HCT116 (cell line): ENCODE measurements at places on chromosomes 11 and 22. TPM values are rescaled to one million over a fixed set of nuclear protein-coding genes. Genes with fewer than 3 reads are reported as not detected.

- 0 out of 2 replicates have a peak, but pooled peaks cover 5% of the 10 kb centered on the region for H3K36me3 ChIP-seq
- H3K4me1 ChIP-seq, result no peaks in the 10 kb centered on the region
- no peak overlapping the region for H3K4me3 ChIP-seq
- H3K27me3 ChIP-seq, result no peaks in the 10 kb centered on the region
- no peak for DNase-seq
- H3K27ac ChIP-seq, result no peak overlapping the region
These were observed 188.2 kb downstream of the METTL15 start for GRCh38 chr11:28296426-28296825.

- H3K27ac ChIP-seq, result no peak overlapping the region
- DNase-seq, result no peak
- H3K36me3 ChIP-seq, result no peaks in the 10 kb centered on the region
- no peak overlapping the region for H3K4me3 ChIP-seq
These were observed 51.2 kb downstream of the KCNJ4 start for GRCh38 chr22:38403812-38404211.

GRCh38 chr11:129315781-129316579 is 59.7 kb upstream of the BARX2 start:
- peaks cover 29% of the 10 kb centered on the region for H3K4me1 ChIP-seq
- no peaks in the 10 kb centered on the region for H3K36me3 ChIP-seq
- no peak overlapping the region for H3K27ac ChIP-seq
- H3K27me3 ChIP-seq, result no peaks in the 10 kb centered on the region

Gene APOC3
- total RNA-seq, result 3.5 TPM

DNA sequence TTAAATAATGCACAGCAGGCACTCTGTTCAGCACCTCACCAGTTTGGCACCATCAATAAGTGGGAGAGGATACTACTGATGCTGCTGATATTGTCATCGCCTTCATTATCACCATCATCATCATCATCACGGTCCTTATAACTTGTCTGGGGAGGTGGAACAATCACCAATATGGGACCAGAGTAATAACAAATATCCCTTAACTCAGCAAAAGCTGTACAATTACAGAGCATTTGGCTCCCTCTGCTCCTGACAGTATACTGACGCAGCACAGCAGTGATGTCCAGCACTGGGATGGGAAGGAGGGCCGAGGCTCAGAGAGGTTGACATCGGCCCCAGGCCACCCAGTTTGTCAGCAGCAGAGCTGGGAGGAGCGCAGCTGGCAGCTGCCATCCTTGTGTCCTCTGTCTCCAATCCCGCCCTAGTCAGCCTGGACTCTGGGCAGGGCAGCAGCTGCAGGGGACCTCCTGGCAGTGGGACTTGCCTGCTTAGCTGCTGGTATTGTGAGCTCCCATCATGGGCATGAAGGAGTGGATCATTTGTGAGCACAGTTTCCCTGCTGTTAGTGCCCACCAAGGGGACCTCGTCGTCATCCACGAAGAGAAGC is 90.0 kb downstream of the DHCR7 start:
- H3K36me3 ChIP-seq, result no peaks in the 10 kb centered on the region
- H3K4me1 ChIP-seq, result no peaks in the 10 kb centered on the region
- peaks cover 25% of the 10 kb centered on the region; the same call in 1 of the 2 replicates for H3K27me3 ChIP-seq

DNA sequence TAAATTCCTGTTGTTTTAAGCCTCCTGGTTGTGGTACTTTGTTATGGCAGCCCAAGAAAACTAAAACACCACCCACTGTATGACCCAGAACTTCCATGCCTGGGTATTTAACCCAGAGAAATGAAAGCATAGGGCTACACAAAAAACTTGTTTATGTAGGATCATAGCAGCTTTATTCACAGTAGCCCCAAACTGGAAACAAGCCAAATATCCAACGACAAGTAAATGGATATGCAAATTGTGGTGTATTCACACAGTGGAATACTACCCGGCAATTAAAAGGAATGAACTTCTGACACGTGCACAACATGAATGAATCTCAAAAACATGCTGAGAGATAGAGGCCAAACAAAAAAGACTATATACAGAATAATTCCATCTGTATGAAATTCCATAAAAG is 62.2 kb upstream of the NAV2 start:
- H3K4me1 ChIP-seq, result peaks cover 10% of the 10 kb centered on the region; the same call in 1 of the 2 replicates
- H3K4me3 ChIP-seq, result no peak overlapping the region
- no peak for DNase-seq

DNA sequence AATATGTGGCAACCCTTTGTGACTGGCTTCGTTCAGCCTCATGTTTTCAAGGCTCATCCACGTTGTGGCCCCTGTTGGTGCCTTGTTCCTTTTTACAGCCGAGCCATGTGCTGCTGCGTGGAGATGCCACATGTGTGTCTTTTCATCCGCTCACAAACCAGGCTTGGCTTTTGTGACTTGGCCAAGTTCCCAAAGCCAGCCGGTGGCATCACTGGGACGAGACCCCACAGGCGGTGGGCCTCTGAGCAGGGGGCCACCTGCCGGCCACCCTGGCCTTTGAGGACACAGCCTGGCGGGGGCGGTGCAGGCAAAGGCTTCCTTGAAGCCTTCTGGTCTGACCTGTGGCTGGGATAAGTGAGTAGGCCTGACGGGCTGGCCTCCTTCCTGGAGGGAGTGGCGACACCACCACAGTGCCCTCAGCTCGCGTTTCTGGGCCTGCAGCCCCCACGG is 10.5 kb downstream of the GRK2 start:
- no peaks in the 10 kb centered on the region for H3K27me3 ChIP-seq
- no peak for DNase-seq
- peak overlapping the region; percentile 41; the same call in 1 of the 2 replicates for H3K4me3 ChIP-seq
